Epithelial cell of alveolus of lung (primary cell): ENCODE measurements at places on chromosomes 1 and 21. TPM values are rescaled to one million over a fixed set of nuclear protein-coding genes. Genes with fewer than 3 reads are reported as not detected.

ZFP69B gene
- 0.32 and 4.5 TPM in 2 replicates for total RNA-seq

TRAF3IP3 gene
- 0.26 TPM in 1 of 2 replicates, not detected in the other for total RNA-seq

ARHGAP29 gene
- total RNA-seq: 5.4 and 15.0 TPM in 2 replicates

RIPPLY3 gene
- total RNA-seq: 0.13 TPM in 1 of 2 replicates, not detected in the other

TMEM82 gene
- total RNA-seq: not detected in 2 replicates

GBP6 gene
- total RNA-seq: 0.52 TPM in 1 of 2 replicates, not detected in the other

AIRE gene
- total RNA-seq: 0.08 TPM in 1 of 2 replicates, not detected in the other
